ENCODE measurements at places on chromosomes 16 and 17.

- no peak for DNase-seq
These were observed 429 bp downstream of the KIF1C start for GRCh38 chr17:4998027-4998731.

- no peak for DNase-seq
These were observed 4.2 kb downstream of the ITGAE start for GRCh38 chr17:3796822-3797170.

DNA sequence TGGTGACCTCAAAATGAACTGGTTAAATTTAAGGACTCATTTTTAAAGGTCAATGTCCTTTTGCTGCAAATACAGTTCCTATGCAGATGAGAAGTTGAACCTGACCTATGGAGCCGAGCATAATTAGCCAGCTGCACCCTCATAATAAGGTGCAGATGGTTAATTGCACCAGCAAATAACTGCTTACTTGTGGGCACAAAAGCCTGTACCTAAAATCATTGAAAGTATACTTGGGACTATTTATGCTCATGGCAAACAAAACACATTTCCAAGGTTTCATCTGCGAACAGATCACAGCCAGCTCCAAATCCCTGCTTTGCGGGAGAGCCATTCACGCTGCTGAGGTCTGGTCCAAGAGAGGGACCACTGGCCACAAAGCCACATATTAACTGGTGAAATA lies 13.0 kb downstream of the HYDIN start:
- no peak for DNase-seq

GRCh38 chr16:27189335-27189972 lies 13.9 kb upstream of the KDM8 start:
- DNase-seq, result no peak

GRCh38 chr17:43020030-43020621 lies 2.1 kb downstream of the VAT1 start:
- DNase-seq, result no peak

DNA sequence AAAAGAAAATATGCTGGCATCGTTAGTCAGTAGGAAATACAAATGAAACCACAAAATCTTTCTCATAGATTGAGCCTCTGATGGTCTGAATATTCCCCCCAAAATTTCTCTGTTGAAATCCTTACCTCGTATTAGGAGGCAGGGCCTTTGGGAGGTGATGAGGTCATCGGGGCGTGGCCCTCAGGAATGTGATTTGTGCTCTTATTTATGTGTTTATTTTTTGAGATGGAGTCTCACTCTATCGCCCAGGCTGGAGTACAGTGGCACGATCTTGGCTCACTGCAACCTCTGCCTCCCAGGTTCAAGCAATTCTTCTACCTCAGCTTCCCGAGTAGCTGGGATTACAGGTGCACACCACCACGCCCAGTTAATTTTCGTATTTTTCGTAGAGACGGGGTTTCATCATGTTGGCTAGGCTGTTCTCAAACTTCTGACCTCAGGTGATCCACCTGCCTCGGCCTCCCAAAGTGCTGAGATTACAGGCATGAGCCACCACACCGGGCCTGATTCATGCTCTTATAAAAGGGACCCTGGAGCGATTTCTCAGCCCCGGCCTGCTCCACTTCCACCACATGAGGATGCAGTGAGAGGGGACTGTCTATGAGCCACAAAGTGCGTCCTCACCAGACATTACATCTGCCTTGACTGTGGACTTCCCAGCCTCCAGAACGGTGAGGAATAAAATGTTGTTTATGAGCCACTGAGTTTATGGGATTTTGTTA lies 53.1 kb downstream of the DNAH17 start:
- no peak for DNase-seq

Measured in T-helper 2 cell (primary cell).